HAP-1 (cell line): ENCODE measurements at places on chromosomes 1 and 21.

DNA sequence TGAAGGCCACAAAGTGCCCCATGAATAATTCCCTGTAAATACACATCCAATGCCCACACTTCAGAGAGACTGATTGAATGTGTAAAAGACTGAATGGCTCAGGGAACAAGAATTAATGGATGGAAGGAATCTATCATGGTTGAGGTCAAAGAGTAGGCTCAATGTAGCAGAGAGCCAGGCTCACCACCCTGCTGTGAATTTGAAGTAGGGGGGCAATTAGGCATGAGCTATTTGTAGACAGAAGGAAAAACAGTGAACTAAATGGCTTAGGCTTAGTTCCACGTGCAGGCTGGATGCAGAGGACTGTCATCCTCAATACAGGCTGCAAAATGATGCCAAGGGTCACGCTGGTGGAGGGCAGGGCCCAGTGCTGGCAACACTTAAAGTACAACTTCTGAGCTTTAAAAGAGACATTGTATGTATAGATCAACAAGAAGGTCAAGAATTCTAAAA is 22.9 kb upstream of the IGSF3 start:
- no peak for DNase-seq

- peak; percentile 92 for DNase-seq
Measured at GRCh38 chr1:44327679-44328491, 27.2 kb downstream of the ERI3 start.

GRCh38 chr1:61138921-61139774 is 56.8 kb downstream of the NFIA start:
- peak; percentile 69 for DNase-seq

DNA sequence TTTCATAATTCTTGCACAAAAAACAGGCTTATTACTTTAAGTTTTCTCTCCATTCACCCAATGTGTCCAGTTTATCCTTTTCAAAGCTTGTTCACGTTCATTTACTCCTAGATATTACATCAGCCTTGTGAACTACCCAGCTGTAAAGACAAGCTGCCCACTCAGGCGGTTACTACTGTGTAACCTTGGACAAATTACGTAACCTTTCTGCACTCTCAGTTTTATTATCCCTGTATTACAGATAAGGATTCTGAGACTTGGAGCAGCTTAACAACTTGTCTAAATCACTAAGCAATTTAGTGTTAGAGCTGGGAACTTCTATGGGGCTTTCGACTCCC is 20.5 kb upstream of the LPAR3 start:
- no peak for DNase-seq

DNA sequence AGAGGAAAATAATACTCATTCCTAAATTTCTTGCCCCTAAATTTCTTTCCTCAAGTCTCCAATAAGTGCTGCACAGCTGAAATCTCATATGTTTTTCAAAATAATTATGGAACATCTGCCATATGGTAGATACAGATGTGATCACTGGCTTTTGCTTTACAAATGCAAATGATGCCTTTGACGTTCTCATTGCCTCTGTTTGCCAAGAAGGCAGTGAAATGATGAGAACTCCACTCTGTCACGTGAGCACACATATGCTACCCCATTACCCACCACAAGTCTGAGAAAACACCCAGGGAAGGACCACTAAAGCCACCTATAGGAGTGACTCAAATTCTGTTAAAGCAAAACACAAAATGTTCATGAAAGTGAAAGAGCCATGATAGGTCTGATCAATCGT is 43.9 kb downstream of the DSCAM start:
- no peak for DNase-seq

DNA sequence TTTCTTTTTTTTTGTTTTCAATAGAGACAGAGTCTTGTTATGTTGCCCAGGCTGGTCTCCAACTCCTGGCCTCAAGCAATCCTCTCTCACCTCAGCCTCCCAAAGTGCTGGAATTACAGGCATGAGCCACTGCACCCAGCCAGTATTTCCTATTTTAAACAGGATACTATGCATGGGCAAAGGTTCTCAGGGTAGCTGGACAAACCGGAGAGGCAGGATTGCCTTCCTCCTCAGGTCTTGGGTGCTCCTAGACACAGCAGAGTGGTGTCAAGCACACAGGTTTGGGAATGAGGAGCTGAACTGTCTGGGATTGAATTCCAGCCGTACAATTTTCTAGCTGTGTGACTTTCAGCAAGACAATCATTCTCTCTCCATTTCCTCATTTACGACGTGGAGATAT is 22.9 kb upstream of the HNRNPU start:
- DNase-seq, result no peak

- DNase-seq, result no peak
Measured at GRCh38 chr1:234398849-234399381, 25.7 kb downstream of the COA6 start.

DNA sequence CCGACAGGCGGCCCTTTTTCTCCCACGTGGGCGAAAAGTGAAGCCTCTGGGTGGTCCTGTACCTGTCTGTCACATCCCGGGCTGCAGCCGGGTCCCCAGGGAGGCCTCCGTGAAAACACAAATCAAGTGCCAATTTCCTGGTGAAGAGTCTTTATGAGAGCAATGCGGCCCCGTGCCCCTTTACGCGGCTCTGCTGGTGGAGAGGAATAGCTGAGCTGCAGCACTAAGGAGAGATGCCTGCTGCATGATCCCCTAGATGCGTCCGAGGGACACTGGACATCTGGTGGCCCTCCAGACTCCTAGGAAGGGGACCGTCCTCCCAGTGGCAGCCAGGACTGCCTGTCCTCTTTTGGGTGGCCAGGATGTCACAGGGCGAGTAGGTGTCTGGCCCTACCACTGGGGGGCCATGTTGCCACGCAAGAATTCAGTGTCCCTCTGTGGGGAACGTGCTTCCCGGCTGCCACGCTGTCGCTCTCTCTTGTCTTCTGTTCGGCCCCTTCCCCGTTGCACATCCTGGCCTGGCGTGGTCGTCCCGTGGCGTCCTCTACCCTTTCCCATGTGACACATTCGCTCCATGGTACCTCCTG is 38.7 kb downstream of the COL18A1 start:
- DNase-seq, result no peak
